SHP77 treated with DMSO at 0.1 percent for 48 hours (cell line): ENCODE measurements at places on chromosomes 6 and 20.

GRCh38 chr20:25081065-25081729 is 744 bp downstream of the VSX1 start:
- no peak for DNase-seq

- DNase-seq: no peak
Observed at GRCh38 chr6:18166312-18167036, 11.3 kb downstream of the KDM1B start.

GRCh38 chr6:111250791-111251354 is 163.6 kb downstream of the SLC16A10 start:
- no peak for DNase-seq

- peak; percentile 3 for DNase-seq
Observed at GRCh38 chr6:111711476-111711875, 105.8 kb upstream of the TRAF3IP2 start.

DNA sequence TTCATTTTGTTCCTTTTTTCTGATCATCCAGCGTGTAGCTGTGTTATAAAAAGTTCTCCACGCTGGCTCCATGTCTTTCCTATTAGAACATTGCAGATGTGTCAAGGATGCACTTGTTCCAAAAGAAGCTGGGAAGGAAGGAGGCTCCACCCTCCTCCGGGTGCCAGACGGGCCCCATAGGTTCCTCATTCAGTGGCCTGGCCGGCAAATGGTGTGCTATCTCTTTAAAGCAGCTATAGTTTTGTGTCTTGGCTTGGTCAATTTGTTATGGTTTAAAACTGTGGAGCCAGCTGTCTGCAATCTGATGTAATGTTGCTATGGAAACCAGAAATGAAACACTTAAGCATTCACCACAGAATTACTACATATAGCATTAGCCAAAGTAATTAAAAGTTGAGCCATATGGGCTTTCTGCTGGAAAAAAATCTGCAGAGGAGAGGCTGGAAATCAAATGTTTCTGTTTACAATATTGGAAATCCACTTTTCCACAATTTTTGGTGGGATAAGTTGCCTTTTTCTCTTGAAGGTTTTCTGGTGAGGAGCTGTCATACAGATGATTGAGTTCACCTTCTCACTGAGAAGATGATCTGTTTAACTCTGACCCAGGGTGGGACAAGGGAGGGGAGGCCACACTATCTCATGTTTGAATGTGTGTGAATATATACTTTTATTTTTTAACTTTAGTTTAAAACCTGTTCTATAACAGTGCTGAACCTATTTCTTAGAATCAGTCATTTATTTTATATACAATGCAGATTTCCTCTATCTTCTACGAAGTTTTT is 167.4 kb downstream of the SASH1 start:
- no peak for DNase-seq

- no peak for DNase-seq
Observed at GRCh38 chr6:139944131-139944530, 569.7 kb upstream of the CITED2 start.

- no peak for DNase-seq
Observed at GRCh38 chr6:127582777-127583462, 5.9 kb downstream of the C6orf58 start.
